ENCODE measurements at places on chromosomes 1 and 21.

DNA sequence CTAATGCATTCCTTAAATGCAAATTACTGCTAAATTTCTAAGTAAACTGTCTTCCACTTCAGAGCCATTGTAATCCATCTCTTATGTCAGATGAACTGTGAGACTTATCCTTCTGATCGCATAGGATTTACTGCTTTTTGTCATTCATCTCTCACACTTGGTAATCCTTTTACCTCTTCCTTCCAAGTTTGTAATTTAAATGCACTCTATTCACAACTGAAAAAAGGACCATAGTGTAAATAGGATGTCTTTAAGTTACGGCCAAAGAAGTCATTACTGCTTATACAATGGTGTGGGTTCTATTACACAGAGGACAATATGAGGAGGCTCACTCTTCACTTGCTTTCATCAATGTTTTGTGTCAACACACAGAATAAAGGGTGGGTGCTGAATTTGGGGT is 393.3 kb downstream of the PTBP2 start:
- H3K27ac ChIP-seq, result no peak overlapping the region
- no peak for DNase-seq
- no peaks in the 10 kb centered on the region for H3K27me3 ChIP-seq
- H3K4me1 ChIP-seq, result no peaks in the 10 kb centered on the region
- H3K4me3 ChIP-seq, result no peak overlapping the region

DNA sequence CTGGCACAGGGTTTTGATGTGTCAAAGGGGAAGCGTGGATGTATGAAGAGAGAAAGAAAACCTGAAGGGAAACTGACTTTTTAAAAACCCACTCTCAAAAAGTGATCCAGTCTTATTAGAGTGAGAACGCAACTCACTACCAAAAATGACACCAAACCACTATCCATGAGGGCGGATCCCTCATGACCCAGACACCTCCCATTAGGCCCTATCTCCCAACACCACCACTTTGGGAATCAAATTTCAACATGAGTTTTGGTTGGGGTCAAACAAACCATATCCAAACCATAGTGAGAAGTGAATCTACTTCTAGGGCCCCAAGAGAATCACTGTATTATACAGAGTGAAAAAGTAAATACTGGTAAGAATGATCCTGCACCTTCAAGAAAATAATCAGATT is 53.5 kb downstream of the FNBP1L start:
- no peak overlapping the region for H3K27ac ChIP-seq
- H3K36me3 ChIP-seq, result no peaks in the 10 kb centered on the region
- H3K27me3 ChIP-seq, result no peaks in the 10 kb centered on the region
- H3K4me3 ChIP-seq, result no peak overlapping the region

- DNase-seq, result no peak
- H3K4me1 ChIP-seq, result no peaks in the 10 kb centered on the region
- no peak overlapping the region for H3K4me3 ChIP-seq
- H3K27me3 ChIP-seq, result no peaks in the 10 kb centered on the region
Measured at GRCh38 chr1:15290382-15290781, 43.4 kb downstream of the FHAD1 start.

GRCh38 chr1:221863635-221864034 is 121.7 kb upstream of the DUSP10 start:
- H3K36me3 ChIP-seq, result no peaks in the 10 kb centered on the region
- peaks cover 20% of the 10 kb centered on the region for H3K4me1 ChIP-seq
- no peak overlapping the region for H3K4me3 ChIP-seq
- H3K27ac ChIP-seq, result no peak overlapping the region
- no peak for DNase-seq
- H3K27me3 ChIP-seq, result no peaks in the 10 kb centered on the region

GRCh38 chr1:183209533-183210158 is 23.6 kb downstream of the LAMC2 start:
- peak overlapping the region; percentile 55 for H3K27ac ChIP-seq
- peaks cover 24% of the 10 kb centered on the region for H3K4me1 ChIP-seq
- peaks cover 15% of the 10 kb centered on the region for H3K36me3 ChIP-seq
- H3K27me3 ChIP-seq, result no peaks in the 10 kb centered on the region

DNA sequence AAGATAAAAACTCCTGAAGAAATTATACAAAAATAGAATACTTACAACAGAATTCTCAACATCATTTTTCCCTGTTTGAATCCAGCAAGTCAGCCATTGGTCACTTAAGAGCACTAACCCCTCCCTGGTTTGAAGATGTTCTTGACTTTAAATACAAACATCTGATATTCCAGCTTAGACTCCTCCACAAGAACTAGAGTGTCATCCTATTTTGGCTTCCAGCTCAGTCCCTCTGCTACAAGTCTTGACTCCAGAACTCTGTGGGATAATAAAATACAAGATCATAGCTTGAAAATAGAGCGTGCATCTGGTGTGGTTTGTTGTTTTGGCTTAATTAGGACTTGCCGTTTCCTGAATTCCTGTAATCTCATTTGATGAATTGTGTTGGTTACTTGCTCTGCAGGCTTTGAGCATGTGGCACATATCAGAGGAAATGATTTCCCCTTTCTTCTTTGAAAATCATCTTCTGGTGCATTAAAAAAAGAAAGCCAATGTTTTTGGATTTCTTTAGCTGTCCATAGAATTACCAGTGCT is 63.7 kb upstream of the DPT start:
- H3K36me3 ChIP-seq, result no peaks in the 10 kb centered on the region
- no peak overlapping the region for H3K27ac ChIP-seq
- H3K27me3 ChIP-seq, result no peaks in the 10 kb centered on the region
- H3K4me1 ChIP-seq, result no peaks in the 10 kb centered on the region
- no peak for DNase-seq

- H3K36me3 ChIP-seq, result no peaks in the 10 kb centered on the region
- H3K27me3 ChIP-seq, result no peaks in the 10 kb centered on the region
- no peak overlapping the region for H3K27ac ChIP-seq
Measured at GRCh38 chr1:241647658-241648057, 4.4 kb upstream of the WDR64 start.

DNA sequence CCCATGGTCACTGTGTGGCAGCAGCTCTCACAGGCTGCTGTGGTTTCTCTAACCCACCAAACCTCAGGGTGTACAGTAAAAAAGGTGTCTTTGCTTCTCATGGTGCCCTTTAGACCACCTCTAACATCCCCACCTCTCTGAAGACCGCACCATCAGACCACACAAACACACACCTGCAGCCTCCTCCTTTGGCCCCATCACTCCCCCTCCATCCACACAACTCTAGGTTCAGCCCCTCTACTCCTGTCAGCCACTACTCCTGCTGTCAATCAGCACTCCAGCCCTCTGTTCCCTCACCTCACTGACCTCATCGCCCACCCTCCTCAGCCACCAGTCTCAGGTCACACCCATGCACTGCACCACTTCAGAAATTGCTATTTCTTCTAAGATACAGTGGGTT is 7.5 kb downstream of the ZNF692 start:
- H3K4me3 ChIP-seq, result no peak overlapping the region
- H3K4me1 ChIP-seq, result no peaks in the 10 kb centered on the region

Measured in PC-3 (cell line).